Aorta (tissue), 5 donors: ENCODE measurements at places on chromosomes 16 and 17. TPM values are rescaled to one million over a fixed set of nuclear protein-coding genes. Genes with fewer than 3 reads are reported as not detected.

GRCh38 chr17:281365-281999, 71.1 kb downstream of the RPH3AL start:
- no peak overlapping the region for H3K4me3 ChIP-seq
- DNase-seq, result peak; percentile 53
- no peaks in the 10 kb centered on the region for H3K36me3 ChIP-seq
- H3K4me1 ChIP-seq, result no peaks in the 10 kb centered on the region
- no peak overlapping the region for H3K27ac ChIP-seq

DNA sequence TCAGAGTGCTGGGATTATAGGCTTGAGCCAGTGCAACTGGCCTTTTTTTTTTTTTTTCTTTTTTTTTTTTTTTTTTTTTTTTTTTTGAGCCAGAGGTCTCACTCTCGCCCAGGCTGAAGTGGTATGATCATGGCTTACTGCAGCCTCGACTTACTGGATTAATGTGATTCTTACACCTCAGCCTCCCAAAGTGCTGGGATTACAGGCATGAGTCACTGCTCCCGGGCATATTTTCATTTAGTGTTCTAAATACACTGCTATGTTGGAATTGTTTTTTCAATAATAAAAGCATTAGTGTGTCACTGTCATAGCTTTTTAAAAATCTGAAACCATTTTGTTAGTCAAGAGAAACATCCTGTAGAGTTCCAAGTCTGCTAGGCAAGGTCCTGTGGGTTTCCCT, 40.3 kb downstream of the NDE1 start:
- H3K4me3 ChIP-seq, result no peak overlapping the region
- no peaks in the 10 kb centered on the region for H3K27me3 ChIP-seq
- no peaks in the 10 kb centered on the region for H3K4me1 ChIP-seq
- peak overlapping the region; percentile 87 for H3K27ac ChIP-seq

DNA sequence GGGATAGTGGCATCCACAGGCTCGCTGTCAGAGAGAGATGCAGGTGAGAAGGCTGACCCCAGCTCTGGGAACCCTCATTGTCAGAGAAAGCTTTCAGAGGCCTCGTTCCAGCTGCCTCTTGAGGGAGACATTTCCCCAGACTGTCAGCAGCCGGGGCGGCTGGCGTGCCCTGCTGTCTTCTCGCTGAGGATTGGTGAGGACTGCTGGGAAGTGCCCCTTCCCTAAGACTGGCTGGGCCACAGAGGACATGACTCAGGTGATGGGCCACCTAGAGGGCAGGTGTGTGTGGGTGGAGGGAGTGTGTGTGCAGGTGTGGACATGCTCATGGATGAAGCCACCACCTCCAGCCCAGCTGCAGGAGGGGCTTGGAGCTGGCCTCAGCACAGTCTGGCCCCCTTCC, 25.3 kb downstream of the SPACA3 start:
- no peaks in the 10 kb centered on the region for H3K36me3 ChIP-seq
- H3K4me3 ChIP-seq, result no peak overlapping the region
- no peak overlapping the region for H3K27ac ChIP-seq
- H3K27me3 ChIP-seq, result no peaks in the 10 kb centered on the region

The ZNF423 gene
- total RNA-seq, result 12.5 TPM

- no peak for DNase-seq
- H3K36me3 ChIP-seq, result no peaks in the 10 kb centered on the region
- no peak overlapping the region for H3K27ac ChIP-seq
These were observed 26.8 kb upstream of the TMEM220 start for GRCh38 chr17:10756619-10757018.

GRCh38 chr17:61452301-61453290, at the start of gene TBX4:
Gene TBX4, plus strand, starts transcription at chr17:61452422. Its CDS starts 4,069 bp downstream, at chr17:61456491.
- no peak within 1 kb of the TSS for H3K27ac ChIP-seq
- H3K4me3 ChIP-seq, result peak within 1 kb of the TSS; percentile 37
- H3K36me3 ChIP-seq, result no peaks in the 10 kb centered on the region
- DNase-seq, result no peak

DNA sequence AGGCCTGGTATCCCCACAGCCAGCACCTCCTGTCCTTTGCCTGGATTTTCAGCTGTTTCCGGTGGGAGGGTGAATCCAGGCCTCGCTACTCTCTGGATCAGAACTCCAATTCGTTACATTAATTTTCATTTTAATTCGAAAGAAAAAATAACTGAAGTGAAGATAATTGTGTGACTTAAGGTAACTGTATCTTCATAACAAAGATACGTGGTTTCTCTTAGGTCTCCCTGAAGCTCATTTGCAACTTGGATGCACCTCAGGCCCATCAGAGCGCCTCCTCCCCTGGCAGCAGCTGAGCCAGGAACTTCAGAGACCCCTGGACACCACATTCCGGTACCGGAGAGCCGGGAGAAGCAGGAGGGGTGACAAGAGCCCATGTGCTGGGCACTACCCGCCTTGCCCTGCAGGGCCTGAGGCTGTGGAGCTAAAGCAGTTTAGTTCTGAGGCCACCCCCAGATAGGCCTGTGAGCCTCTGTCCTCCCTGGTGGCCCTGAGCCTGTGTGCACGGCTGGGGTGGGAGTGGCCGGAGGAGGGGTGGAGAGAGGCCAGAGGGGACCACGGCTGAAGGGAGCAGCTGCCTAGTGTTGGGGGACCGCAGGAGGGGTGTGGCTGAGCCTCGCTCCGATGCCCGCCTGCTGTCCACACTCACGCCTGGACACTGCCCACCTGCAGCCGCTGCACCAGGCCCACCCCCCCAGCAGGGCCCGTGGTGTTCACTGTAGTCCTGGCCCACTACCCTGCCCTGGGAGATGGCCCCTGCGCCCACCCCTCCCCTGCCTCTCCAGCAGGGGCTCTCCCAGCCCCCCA, 11.4 kb upstream of the DUS1L start:
- no peak overlapping the region for H3K4me3 ChIP-seq
- H3K36me3 ChIP-seq, result no peaks in the 10 kb centered on the region
- H3K4me1 ChIP-seq, result no peaks in the 10 kb centered on the region
- H3K27me3 ChIP-seq, result no peaks in the 10 kb centered on the region

The MYH11 gene
- 2,053 TPM for total RNA-seq

DNA sequence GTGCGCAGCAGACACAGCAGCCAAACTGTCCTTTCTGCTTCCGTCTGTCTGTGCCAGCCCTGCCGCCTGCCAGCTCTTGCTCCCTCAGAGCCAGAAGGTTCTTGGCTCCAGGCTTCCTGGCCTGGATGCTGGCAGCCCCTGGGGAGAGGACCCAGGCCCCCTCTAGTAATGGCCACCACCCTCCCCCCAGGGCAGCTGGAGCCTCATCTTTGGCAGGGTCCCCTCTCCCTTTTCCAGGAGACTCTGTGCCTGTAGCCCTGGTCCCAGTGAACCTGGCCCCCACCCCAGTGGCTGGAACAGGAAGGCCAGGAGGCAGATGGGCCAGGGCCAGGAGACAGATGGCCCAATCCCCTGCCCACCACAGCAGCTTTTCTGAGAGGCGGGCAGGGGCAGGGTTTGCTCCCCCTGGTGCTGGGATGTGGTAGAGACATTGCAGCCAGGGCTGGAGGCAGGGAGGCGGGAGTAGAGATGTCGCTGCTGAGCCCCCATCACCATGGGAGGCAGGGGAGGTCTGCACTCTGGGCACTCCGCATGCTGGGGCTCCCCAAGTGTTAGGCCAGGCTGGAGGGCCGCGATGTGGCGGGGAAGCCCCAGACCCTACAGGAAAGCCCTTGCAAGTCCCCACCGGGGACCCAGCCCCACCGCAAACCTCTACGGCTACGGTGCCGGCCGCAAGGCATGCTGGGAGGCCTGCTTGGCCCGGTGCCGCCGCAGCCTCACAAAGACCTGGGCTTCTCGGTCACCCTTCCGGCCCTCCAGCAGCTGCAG, 16.7 kb downstream of the UNC13D start:
- H3K36me3 ChIP-seq, result no peaks in the 10 kb centered on the region
- H3K27me3 ChIP-seq, result no peaks in the 10 kb centered on the region
- H3K4me3 ChIP-seq, result no peak overlapping the region
- peak overlapping the region; percentile 61 for H3K27ac ChIP-seq

The HOXB6 gene
- 5.8 TPM for total RNA-seq

- H3K36me3 ChIP-seq, result no peaks in the 10 kb centered on the region
- peak; percentile 97 for DNase-seq
- H3K4me3 ChIP-seq, result peak within 1 kb of the TSS; percentile 71
- H3K27me3 ChIP-seq, result no peaks in the 10 kb centered on the region
- peak within 1 kb of the TSS; percentile 81 for H3K27ac ChIP-seq
These were observed at the start of gene DDX42 for GRCh38 chr17:63774141-63774968. Gene DDX42, plus strand, starts transcription at chr17:63774170. Its CDS starts 12,880 bp downstream, at chr17:63787050.
